ENCODE measurements at places on chromosomes 7 and 10. TPM values are rescaled to one million over a fixed set of nuclear protein-coding genes. Genes with fewer than 3 reads are reported as not detected.

Gene CALN1
- total RNA-seq, result 10.5 TPM

Gene NOLC1
- 125 TPM for total RNA-seq

Gene TAS2R3
- 1.5 TPM for total RNA-seq

Gene LRCH4
- 52.0 TPM for total RNA-seq

Gene FOXI2
- 1.4 TPM for total RNA-seq

Gene ANXA8L1
- not detected for total RNA-seq

Gene AOAH
- total RNA-seq, result not detected

Gene ENO4
- total RNA-seq, result 1.1 TPM

Gene NYAP1
- total RNA-seq, result 7.6 TPM

Gene GIMAP4
- 0.28 TPM for total RNA-seq

Gene PLA2G12B
- not detected for total RNA-seq

Gene CDC123
- 143 TPM for total RNA-seq

Gene RBM48
- 8.6 TPM for total RNA-seq

Gene SPAM1
- total RNA-seq, result not detected

Gene TMEM270
- total RNA-seq, result not detected

Gene C10orf105
- total RNA-seq, result 0.48 TPM

Gene KCNIP2
- total RNA-seq, result 5.2 TPM
